ENCODE measurements at places on chromosomes 2 and 18.

GRCh38 chr2:154762638-154763037 lies 64.1 kb downstream of the KCNJ3 start:
- no peak for DNase-seq

- DNase-seq, result no peak
These were observed 93.7 kb downstream of the SESTD1 start for GRCh38 chr2:179170901-179171300.

GRCh38 chr2:152407204-152407721 lies 72.3 kb downstream of the FMNL2 start:
- peak; percentile 58 for DNase-seq

GRCh38 chr18:2302628-2303516 lies 268.4 kb downstream of the METTL4 start:
- no peak for DNase-seq
